Fibroblast of skin of left quadriceps (primary cell): ENCODE measurements at places on chromosomes 1 and 21.

DNA sequence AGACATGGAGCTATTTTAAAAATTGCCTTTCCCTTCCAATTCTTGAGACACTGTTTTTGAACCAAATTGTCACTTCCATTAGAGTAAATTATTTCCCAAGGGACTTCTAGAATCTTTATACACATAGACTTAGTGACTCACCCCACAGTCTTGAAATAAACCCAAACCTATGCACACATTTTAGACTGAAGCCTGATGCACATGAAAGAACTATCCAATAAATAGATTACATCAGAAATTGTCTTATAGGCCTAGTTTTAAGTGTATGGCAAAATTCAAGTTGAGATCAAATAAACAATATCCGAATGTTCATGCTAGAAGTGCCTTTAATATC lies 32.2 kb upstream of the ZNF326 start:
- no peak for DNase-seq

DNA sequence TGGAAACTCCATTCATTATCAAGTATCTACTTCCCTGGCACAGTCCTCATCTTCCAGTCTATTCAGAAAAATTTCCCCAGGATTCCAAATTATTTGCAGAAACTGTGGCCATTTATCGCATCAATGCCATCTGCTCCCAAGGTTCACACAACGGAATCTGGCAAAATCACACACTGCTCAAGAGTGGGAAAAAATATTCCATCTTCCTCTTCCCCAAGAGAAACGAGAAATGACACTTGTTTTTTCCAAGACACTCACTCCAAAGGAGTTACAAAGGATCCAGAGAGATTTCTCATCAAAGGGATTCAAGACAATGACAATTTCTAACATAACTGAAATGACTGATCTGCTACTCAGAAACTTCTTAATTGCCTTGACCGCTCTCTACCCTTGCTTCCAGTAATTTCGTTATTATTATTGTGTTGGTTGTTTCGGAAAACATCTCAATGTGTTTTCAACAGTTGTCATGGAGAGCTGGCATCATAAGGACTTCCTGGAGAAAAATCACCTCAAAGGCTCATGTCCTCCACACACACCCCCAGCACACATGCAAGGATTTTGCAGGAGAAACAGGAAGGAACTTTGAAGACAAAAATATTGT lies 128.0 kb downstream of the PSMG1 start:
- DNase-seq = no peak

- no peak for DNase-seq
Measured at GRCh38 chr1:157438146-157438545, 114.2 kb downstream of the FCRL5 start.

DNA sequence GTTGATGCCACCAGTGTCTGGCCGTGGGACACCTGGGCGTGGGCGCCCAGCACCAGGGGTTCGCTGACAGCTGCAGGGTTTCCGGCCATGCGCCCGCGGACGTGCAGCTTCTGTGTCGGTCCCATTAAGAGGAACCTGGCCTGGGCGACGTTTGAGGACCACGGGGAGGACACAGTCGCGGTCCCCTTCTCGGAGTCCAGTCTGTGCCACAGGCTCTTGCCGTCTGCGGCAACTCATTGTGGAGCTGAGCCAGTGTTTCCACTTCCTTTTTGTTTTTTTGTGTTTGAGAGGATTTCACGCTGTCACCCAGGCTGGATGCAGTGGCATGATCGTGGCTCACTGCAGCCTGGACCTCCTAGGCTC lies 1.6 kb upstream of the C1orf159 start:
- no peak for DNase-seq

DNA sequence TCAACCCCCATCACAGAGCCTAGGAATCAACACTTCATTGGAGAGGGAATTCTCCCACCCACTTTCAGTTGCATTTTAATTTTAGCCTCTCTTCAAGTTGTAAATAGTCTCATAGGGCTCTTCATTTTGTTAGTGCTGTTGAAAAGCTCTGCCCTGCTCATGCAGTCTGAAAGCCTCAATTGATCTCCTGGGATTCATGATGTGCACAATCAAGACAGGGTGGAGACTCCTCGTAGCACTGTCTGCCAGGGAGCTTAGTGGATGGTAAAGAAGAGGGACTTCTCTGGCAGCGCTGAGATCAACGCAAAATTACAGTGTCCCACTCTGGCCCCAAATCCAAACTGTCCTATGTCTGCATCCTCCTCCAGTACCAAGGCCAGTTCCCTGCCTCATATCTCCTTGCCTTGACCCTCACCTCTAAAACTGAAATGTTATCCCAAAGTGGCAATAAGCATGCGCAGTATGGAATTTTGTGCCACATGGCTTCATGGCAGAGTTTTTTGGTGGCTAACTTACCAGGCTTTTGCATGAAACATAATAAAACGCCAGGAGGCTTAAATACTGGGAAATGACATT lies 282.2 kb downstream of the CACNA1E start:
- no peak for DNase-seq

DNA sequence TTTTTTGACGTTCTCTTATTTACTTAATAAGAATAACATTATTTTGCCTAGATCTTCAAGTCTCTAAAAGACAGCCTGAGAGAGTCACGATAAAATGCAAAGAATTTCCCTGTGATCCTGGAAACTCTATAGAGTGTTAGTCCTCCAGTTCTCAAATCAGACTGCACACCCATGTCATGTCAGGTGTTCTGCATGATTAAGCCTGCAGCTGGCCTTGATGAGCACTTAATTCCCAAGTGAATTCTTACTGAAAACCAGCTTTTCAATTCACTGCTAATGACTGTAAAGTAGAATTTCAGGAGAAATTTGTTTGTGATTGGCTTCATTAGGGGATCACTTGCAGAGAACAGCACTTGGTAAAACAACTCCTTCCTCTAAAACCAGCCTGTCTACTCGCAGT lies 41.9 kb downstream of the CHML start:
- DNase-seq = no peak

GRCh38 chr1:4396551-4396950 lies 257.9 kb upstream of the AJAP1 start:
- DNase-seq = no peak

- no peak for DNase-seq
Measured at GRCh38 chr1:19483691-19484090, 1.6 kb downstream of the CAPZB start.

DNA sequence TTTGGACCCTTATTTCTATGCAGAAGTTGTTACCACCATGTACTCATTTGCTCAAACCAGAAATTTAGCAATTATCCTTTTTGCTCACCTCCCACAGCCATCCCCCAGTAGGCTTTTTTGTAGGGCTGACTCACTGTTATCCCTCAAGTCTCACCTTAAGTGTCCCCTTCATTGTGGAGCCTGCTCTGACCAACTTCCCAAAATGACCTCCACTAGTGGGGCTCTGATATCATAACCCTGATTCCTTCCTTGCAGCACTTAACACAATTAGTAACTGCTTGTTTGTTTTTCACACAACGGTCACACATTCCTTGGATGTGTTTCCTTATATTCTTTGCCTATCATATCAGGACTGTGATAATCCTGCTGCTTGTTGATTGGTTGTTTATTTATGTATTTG lies 76.7 kb downstream of the PATJ start:
- DNase-seq = no peak

DNA sequence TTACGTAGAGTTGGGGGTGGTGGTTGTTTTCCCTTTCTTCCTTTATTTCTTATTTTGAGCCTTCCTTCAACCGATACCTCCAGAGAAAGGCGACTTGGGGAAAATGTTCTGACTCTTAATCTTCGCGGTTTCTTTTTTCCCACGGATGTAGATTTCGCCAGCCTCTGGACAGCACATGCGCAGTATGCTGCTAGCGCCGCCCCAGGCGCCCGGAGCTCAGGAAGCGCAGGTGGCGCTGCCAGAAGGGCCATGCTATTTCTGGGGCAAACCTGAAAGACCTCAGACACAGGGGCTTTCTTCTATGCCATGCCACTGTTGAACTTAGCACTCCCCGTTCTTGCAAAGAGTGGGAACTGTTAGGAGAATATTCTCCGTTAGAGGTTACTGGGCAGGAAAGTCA lies 392.1 kb downstream of the KIF26B start:
- DNase-seq = no peak

DNA sequence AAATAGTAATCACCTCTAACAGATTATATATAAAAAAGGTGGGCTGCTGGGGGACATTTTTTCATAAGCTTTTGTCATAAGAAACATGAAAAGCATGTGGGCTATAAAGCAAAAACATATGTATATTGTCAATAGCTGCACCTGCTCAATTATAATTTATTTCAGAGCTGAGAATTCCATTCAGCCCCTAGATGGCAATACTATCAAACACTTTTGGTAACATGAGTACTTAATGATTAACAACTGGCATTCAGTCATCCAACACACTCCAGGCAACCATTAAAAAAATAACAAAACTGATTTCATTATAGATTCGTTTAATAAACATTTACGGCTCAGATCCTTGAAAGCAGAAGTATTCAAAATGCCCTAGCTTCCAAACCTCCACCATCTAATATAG lies 115.1 kb downstream of the KCTD3 start:
- DNase-seq = no peak

DNA sequence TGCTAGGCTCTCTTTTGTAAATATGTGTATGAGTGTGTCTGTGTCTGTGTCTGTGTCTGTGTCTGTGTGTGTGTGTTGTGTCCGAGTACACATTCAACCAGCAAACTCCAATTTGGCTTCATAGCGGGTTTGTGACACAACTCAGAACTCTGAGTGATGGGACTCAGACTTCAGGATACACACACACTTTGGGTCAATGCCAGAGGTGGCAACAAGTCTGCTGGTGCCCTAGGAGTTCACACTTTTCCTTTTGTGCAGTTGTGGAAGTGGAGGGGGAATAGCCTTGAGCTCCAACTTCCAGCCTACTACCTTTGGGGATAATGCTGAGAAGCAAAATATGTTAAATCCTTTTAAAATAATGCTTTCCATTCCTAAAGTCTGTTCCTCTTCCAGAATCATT lies 16.6 kb upstream of the TBX15 start:
- no peak for DNase-seq

DNA sequence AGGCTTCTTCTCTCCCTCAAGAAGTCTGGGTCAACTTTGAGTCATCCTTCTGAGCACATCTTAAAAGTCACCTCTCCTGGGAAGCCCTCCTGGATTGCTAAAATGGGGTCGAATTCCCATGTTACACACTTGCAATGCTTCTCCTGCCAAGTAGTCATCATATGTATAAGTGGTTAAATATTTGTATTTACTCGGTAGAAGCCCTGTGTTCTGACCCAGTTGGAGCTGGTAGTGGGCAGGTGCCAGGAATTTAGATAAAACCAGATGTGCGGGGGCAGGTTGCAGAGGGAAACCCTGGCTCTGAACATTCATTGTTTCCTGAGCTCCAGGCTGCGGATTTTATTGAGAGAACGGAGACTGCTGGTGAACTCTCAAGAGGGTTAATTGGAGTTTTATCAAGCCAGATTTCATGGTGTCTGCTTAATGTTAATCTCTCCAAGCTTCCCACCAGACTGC lies 52.8 kb upstream of the RPL11 start:
- DNase-seq = no peak

GRCh38 chr1:33965086-33965485 lies 101.2 kb downstream of the HMGB4 start:
- DNase-seq = no peak

- DNase-seq = no peak
Measured at GRCh38 chr1:58573705-58574591, 3.1 kb downstream of the TACSTD2 start.

DNA sequence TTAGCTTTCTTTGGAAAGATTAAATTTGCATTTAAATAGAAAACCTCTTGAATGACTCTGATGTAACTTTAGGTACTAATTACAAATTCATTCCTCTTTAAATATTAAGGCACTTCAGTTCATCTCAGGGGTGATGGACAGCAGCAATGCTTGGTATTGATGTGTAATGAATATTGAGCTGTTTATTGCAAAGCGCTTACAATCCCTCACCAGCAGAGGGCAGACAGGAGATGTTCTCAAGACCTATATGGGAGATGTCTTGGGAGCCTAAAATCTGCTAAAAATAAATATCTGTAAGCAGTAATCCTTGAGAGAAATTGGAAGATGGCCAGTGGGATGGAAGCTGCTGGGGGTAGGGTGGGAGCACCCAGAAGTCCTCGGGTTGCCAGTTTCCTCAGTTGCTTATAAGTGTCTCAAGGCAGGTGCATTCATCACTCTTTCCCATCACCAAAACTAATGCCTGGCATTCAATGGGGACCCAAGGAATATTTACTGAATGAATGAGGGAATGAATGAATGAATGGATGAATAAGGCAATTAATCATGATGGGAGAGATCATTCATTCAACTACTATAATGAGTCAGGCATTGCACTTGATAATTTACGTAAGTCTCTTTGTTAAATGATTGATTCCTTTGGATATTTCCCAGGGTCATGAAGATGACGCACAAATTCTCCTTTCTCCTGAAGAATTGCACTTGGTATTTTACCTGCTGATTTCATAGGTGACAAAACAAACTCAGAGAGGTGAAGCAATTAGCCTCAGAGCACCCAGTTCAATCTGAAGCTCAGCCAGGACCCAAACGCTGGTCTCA lies 2.3 kb downstream of the KLHDC8A start:
- peak; percentile 39 for DNase-seq

DNA sequence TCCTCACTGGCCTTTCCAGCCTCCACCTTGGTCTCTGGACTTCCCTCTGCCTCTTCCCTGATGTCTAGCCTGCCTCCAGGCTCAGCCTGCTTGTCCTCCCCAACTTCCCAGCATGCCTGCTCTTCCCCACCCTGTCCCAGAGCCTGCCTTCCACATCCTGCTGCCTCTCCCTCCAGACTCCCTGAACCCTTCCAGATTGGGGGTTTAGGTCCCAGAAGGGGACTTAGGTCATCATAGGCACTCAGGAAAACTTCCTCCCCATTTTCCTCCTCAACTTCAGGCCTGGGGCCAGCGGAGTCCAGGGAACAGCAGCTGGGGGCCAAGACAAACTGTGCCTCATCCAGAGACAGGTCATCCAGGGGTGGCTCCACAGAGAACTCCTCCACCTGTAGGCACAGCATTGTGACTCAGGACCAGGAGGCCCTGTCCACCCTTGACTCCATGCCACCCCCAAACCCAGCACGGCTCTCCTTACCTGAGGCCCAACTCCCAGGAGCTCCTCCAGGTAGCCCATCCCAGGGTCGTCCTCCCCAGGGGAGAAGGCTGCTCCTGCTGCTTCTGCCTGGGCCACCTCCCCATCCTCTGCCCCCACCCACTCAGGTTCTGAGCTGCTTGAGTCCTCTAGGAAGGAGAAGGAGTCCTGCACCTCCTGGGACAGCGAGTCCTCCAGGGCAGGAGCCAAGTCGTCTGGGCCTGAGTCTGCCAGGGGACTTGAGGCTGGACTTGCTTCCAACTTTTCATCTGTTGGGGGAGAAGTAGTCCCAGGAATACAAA lies 3.4 kb upstream of the USF1 start:
- DNase-seq = no peak
